ENCODE measurements at places on chromosomes 2 and 18.

GRCh38 chr18:58394602-58395425 lies 234.1 kb downstream of the ALPK2 start:
- no peak for DNase-seq

DNA sequence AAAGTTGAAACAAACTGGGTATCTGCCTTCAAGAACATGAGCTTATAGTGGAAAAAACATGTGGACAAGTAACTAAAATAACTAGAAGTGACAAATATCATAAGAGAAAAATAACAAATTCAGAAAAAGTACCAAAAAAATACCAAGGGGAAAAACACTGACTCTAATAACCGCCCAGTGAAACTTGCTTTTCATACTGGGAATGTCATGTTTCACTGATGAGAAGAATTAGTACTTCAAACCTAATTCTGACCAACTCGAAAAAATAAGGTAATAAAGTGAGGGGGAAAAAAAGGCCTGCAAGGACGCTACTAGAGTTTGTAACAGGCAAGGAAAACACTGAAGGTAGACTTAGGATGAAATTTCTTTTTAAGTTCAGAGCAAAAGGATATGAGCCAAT lies 83.6 kb downstream of the RTTN start:
- DNase-seq, result no peak

DNA sequence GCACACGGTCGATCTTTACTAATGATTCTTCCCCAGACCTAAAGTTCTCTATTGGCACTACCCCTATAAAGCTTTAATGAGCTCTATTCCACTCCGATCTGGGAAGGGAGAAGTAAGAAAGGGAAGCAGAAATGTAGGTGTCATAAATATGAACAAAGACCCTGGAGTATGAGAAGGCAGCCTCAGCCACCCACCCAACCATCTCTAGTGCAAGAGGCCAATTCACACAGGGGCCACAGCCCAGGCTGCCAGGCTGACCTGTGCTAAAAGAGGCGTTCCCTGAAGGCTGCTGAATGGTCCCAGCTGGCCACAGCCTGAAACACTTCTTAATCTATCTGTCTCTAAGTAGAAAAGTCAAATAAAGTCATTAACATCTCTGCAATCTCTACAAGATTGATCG lies 60.1 kb upstream of the ACTR3 start:
- no peak for DNase-seq

GRCh38 chr2:50513724-50514123 lies 518.2 kb downstream of the NRXN1 start:
- no peak for DNase-seq

GRCh38 chr2:96081042-96081441 lies 35.3 kb downstream of the ADRA2B start:
- DNase-seq, result no peak

GRCh38 chr18:64918851-64919250 lies 770.0 kb upstream of the LINC00305 start:
- no peak for DNase-seq

- DNase-seq, result no peak
These were observed 30.4 kb downstream of the FBLN7 start for GRCh38 chr2:112168422-112169124.

GRCh38 chr2:203880557-203881125 lies 13.1 kb downstream of the CTLA4 start:
- no peak for DNase-seq

GRCh38 chr18:13051159-13051558 lies 60.0 kb downstream of the CEP192 start:
- no peak for DNase-seq

DNA sequence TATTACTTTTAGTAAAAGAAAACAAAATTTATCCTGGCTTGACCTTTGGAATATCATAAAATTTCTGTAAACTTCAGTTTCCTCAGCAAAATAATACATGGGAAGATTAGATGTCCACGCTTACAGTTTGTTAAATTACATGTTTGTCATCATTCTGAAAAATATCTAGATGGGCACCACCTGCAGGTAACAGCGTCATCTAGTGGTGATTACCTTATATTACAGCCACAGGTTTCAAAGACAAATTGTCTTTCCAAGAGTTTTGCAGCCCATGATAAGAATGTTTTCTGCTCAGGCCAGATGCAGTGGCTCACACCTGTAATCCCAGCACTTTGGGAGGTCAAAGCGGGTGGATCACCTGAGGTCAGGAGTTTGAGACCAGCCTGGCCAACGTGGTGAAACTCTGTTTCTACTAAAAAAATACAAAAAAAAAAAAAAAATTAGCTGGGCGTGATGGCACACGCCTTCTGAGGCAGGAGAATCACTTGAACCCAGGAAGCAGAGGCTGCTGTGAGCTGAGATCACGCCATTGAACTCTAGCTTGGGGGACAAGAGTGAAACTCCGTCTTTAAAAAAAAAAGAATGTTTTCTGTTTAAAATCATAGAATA lies 96.3 kb upstream of the RASGRP3 start:
- no peak for DNase-seq

GRCh38 chr18:10306779-10307178 lies 147.7 kb upstream of the APCDD1 start:
- DNase-seq, result no peak

DNA sequence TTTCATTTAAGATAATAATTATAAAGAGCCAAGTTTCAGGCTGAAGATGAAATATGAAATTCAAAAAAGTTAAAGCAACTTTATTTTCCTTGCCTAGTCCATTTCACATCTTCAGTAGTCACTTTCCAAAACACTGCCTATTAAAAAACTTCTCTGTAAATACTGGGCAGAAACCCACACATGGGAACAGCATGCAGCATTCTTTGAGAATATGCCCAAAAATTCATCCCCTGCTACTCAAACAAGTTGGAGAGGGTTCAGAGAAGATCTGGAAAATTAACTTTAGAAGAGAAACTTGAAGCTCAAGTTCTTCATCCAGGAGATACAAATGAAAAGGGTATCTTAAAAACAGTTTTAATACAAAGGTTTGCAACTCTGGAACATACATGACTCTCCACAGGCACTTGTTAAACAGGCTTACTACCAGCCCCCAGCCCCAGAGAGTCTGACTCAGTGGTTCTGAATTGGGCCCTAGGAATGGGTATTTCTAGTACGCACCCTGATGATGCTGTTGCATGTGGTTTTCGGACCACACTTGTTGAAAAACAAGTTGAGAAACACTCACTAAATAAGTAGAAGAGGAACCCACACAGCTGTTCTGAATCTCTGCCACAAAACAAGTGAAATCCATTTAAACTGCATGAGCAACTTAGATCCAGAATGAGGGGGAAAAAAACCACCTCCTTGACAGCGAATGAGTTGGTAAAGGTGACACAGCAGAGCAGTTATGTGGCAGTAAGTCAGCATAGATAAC lies 329.1 kb downstream of the SATB2 start:
- DNase-seq, result no peak

GRCh38 chr2:80303006-80303908 lies 1.3 kb downstream of the LRRTM1 start:
- DNase-seq, result no peak

GRCh38 chr18:25166113-25166512 lies 185.9 kb downstream of the ZNF521 start:
- DNase-seq, result no peak

- DNase-seq, result no peak
These were observed 57.0 kb downstream of the ZNF519 start for GRCh38 chr18:14075196-14075595.

GRCh38 chr2:72116081-72116533 lies 31.6 kb downstream of the CYP26B1 start:
- no peak for DNase-seq

DNA sequence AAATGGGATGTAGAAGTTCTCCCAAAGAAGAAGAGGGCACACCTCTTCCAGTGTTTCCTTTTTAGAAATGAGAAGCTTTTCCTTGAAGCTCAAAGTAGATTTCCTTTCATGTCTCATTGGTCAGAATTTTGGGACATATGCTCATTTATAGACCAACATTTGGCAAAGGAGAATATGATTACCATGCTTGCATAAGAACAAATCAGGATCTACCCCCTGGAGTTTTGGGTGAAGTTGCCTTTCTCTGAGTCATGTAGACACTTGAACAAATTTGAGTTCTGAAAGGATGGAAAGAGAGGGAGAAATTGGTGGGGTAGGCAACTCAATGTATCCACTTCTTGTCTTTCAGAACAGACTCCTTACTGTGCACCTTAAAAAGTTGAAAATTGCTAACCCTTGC lies 409.0 kb downstream of the SLC4A3 start:
- DNase-seq, result no peak

GRCh38 chr2:20666005-20666303 lies 990 bp upstream of the GDF7 start:
- DNase-seq, result no peak

DNA sequence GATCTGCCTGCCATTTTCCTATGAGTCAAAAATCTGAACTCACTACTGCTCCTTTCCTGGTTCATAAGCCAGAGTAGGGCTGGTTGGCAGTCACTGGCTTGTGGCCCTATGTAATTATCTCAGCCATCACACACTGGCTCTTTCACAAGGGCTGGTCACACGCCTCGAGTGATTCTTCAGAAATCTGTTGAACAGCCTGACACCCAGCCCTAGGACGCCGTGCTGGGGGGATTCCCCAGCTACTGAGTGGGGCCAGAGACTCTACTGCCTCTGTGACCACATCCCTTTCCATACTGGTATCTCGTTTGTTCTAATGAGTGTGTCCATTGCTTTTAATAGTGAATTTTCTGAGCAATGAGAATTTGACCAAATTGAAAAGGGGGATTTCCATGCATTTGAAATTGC lies 45.8 kb upstream of the RBM44 start:
- no peak for DNase-seq

GRCh38 chr2:241948901-241949735 lies 79.6 kb downstream of the RTP5 start:
- DNase-seq, result no peak
